ENCODE measurements at places on chromosomes 12 and 14.
A peak's percentile ranks its signal among the peaks of the same experiment; 100 is the strongest.

DNA sequence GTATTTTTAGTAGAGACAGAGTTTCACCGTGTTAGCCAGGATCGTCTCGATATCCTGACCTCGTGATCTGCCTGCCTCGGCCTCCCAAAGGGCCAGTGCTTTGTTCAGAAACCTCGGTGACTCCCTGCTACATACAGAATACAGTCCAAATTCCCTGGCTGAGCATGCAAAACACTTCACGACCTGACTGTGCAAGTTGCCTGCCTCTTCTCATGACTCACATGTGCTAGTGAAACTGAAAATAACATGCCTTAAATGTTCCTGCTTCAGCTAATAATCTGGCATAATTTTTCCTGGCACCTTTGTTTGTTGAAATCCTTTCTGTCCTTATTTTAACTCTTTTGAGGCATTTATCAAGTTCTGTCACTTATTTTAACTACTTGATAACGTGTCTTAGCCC is 8.2 kb downstream of the DMAC2L start:
- DNase-seq: no peak

- no peak for DNase-seq
Observed at GRCh38 chr14:97266653-97267052, 469.5 kb downstream of the VRK1 start.

GRCh38 chr12:128819293-128820144 is 4.2 kb downstream of the SLC15A4 start:
- DNase-seq: no peak

GRCh38 chr12:54378796-54379397 is 5.6 kb downstream of the ZNF385A start:
- no peak for DNase-seq

DNA sequence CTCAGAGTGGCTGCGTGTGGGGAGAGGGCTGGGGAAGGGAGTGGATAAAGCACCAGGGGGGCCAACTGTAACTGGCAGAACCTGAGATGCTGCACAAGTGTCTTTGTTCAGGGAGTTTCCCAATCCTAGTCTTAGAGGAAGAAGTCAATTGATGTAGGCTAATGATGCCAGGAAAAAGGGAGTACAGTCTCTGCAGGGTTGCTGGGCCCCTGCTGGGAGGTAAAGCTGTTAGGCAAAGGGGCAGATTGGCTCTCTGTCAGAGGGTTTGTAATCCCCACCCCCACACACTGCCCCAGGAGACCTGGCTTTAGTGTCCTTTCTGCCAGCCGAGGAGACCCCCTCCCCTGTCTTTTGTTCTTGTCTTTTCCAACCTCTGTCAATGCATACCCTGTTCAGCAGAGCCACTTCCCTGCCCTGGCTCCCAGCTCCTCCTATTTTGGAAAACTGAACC is 178.4 kb downstream of the KCNA5 start:
- DNase-seq: no peak

- DNase-seq: peak; percentile 100
Observed at GRCh38 chr14:89165189-89166181, 251.5 kb downstream of the FOXN3 start.

- DNase-seq: no peak
Observed at GRCh38 chr14:88272390-88273269, 50.4 kb downstream of the KCNK10 start.

- DNase-seq: no peak
Observed at GRCh38 chr12:125256634-125256936, 191.3 kb downstream of the AACS start.

GRCh38 chr12:15535352-15535781 is 213.1 kb downstream of the PTPRO start:
- DNase-seq: no peak

DNA sequence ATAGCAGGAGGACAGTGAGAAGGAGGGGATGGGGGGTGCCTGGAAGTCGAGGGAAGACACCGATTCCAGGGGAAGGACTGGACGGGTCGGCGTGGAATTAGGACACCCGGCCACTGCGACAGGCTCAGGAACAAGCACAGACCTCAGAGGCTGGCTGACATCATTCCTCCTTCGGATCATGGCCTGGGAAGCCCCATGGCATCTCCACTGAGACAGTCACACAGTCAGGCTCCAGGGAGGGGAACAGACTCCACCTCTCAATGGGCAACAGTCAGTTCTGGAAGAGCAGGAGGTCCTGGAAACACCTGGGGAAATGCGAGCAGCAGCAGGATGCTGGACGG is 67.9 kb upstream of the FBRSL1 start:
- no peak for DNase-seq

DNA sequence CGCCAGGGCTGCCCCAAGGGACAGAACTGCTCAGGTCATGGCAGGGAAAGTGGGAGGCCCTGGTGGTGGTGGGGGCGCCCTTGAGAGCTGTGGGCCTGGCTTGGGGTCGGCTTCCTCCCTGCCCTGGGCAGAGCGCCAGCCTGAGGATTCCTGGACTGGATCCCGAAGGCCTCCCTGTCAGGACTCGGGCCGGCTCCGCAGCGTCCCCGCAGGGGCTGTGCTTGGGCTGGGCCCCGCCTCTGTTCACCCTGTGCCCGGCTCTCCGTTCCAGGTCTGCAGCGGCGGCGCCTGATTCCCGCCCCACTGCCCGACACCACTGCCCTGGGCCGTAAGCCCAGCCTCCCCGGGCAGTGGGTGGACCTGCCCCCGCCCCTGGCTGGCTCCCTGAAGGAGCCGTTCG is 39.9 kb downstream of the KIF26A start:
- no peak for DNase-seq

DNA sequence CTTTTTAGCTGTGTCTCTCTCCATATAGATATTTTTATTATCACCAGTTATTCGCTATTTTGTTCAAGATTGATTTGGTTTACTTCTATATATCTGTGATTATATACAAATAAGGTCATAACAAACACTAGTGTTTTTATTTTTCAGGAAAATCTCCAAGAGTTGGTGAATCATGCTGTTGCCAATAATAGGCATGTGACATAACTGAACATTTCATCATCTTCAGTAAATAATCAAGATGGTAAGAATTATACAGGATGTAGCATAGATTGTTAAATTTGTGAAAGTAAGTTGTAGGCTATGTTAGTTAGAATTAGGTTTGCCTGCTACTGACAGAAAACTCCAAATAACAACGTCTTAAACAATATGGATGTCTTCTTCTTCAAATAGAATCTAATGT is 240.9 kb upstream of the PDE3A start:
- DNase-seq: no peak

- no peak for DNase-seq
Observed at GRCh38 chr14:74142523-74142922, 57.8 kb downstream of the LIN52 start.

DNA sequence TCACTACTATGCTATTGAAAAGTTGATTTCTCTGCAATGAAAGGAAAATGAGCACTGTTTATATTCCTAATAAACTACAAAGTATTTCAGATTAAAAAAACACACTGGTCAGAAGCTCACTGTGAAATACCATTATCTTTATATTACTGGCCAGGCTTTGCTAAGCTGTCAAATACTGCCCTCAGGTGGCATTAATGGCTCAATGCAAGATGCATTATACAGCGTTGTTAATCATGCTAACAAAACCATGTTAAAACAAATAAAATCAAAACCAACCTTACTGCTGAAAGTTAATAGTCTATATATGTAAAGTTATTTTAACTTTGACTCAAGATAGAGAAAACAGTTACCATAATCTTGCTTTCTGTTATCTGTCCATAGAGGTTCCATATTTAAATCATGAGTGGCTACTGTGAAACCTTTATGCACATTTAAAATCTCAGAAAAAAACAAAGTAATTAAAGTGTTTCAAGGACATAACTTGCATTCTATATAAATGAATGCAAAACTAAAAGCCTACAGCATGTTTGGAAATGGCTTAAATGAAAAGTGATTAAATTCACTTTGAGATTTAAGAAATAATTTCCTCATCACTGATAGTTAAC is 121.7 kb downstream of the RALGAPA1 start:
- peak; percentile 66 for DNase-seq

- no peak for DNase-seq
Observed at GRCh38 chr14:58770491-58770982, 132.8 kb downstream of the DACT1 start.

DNA sequence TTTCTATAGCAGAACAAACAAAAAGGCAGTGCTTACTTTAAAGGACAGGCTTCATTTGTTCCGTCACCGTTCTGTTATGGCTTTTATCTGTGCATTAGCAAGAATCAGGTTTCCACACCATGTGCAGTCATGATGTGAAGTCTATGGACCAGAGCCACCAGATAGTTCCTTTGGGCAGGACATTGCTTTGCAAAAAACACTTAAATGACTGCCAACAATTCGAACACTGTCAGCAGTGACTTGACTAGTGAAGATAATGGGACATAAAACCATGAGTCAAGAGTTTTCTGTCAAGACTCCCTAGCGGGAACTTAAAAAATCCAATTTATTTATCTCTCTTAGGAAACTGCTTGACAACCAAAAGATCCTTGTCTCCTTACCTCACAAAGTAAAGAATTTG is 80.3 kb downstream of the NKX2-1 start:
- no peak for DNase-seq

GRCh38 chr12:123847876-123848275 is 85.8 kb downstream of the DNAH10 start:
- DNase-seq: no peak

DNA sequence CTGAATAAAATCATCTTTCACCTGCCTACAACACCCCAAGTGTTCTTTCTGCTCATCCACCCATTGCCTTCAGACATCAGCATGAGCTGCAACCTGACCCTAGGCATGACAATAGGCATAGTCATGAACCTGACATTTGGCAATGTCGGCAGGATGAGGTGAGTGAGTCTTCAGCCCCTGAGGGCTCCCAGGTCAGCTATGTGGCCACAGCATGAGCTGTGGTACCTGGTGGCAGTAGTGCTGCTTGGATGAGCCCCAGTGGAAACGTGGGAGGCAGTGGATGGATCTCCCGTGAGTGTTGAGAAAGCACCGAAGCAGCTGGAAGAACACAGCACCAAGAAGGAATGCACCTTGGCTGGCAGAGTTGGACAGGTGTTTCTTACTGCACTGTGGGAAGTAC is 334.8 kb upstream of the FAR2 start:
- no peak for DNase-seq

GRCh38 chr12:71499834-71500233 is 60.2 kb downstream of the LGR5 start:
- no peak for DNase-seq

DNA sequence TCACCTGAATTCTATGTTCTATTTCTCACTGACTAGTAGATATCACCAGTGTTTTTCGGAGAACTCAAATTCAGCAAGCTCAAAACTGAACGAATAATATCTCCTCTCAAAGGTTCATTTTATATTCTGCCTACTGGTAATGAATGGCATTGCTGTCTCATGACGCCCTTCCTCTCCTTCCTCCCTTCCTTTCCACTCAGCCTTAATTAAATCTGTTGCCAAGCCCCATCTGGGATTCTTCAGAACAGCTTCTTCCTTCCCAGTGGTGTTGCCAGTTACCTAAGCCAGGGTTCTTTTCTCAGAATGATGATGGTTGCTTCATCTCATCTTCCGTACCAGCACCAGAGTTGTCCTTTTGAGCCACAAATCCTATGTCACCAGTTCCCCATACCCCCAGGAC is 143.2 kb downstream of the SYNE2 start:
- no peak for DNase-seq

GRCh38 chr14:38420048-38420447 is 164.2 kb upstream of the CLEC14A start:
- no peak for DNase-seq

- DNase-seq: no peak
Observed at GRCh38 chr14:76355771-76356170, 20.2 kb upstream of the ESRRB start.

- peak; percentile 15 for DNase-seq
Observed at GRCh38 chr12:107917912-107918800, 143.7 kb downstream of the ASCL4 start.

- DNase-seq: no peak
Observed at GRCh38 chr14:74962493-74962892, 7.1 kb upstream of the PGF start.

GRCh38 chr14:105710119-105711043 is 184.0 kb downstream of the TMEM121 start:
- DNase-seq: no peak

- DNase-seq: peak; percentile 49
Observed at GRCh38 chr12:9449181-9449580, 158.5 kb downstream of the KLRB1 start.

- no peak for DNase-seq
Observed at GRCh38 chr14:90791486-90791885, 24.7 kb downstream of the TTC7B start.

DNA sequence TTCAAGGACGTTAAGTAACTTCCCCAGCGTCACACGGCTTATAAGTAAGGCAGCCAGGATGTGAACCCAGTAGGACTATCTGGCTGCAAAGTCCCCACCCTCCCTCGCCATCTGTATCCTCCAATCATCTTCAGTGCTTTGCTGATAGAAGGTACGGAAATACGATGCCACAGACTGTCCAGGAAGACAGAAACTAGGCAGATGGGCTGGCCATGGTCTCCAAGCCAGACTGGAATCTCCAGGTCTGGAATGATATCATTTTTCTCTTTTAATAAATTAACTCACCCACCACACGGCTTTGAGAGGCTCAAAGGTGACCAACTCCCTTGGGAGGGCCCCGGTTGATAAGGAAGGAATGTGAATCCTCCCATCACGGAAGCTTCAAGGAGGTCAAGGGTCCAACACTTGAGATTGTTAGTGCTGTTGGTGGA is 16.3 kb upstream of the BDKRB1 start:
- no peak for DNase-seq

- peak; percentile 91 for DNase-seq
Observed at GRCh38 chr12:26870491-26871419, 37.8 kb upstream of the ITPR2 start.

DNA sequence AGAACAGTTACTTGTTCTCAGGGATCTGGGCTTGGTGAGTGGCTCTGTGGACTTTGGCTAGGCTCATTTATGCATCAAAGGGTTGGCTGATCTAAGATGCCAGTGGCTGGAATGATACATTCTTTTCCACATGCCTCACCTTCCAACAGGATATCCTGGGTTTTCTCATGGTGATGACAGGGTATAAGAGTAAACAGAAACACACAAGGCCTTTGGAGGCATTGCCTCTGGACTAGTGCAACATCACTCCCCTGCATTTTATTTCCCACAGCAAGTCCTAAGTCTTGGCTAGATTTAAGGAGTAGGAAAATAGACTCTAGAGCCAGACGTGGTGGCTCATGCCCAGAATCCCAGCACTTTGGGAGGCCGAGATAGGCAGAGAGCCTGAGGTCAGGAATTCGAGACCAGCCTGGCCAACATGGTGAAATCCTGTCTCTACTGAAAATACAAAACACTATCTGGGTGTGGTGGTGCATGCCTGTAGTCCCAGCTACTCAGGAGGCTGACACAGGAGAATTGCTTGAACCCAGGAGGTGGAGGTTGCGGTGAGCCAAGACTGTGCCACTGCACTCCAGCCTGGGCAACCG is 47.9 kb downstream of the RPH3A start:
- no peak for DNase-seq
